ENCODE measurements at places on chromosomes 7 and 10.

- DNase-seq = no peak
Observed at GRCh38 chr10:71666639-71667386, 52.8 kb downstream of the C10orf105 start.

- DNase-seq = no peak
Observed at GRCh38 chr7:28405662-28406061, 6.7 kb upstream of the CREB5 start.

DNA sequence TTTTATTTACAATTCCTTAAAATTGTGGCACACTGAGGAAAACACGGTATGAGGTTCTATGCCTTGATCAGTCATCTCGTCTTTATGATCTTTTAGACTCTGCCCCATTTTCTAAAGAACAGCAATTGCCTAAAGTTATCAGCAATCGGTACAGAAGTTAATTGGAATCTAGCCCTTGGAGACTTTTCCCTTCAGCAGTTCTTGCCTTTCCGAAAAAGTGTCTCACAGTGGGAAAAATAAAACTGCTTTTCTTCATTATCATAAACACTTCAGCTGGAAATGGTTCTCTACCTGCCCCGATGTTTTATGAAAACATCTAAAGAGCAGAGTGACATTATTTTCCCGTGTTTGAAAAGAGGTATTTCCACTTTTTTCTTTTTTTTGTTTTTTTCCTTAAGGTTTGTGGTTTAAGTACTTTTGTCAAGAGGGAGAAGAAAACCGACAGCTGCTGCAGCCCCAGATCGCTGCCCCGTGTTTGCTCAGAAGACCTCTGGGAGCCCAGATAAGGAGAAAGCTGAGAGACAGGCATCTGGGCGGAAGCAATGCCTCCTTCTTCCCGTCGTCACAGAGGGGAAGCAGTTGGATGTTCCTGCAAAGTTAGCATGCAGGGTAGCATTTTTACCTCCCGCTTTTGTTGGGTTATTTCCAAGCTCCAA is 149.7 kb downstream of the FRMD4A start:
- no peak for DNase-seq

DNA sequence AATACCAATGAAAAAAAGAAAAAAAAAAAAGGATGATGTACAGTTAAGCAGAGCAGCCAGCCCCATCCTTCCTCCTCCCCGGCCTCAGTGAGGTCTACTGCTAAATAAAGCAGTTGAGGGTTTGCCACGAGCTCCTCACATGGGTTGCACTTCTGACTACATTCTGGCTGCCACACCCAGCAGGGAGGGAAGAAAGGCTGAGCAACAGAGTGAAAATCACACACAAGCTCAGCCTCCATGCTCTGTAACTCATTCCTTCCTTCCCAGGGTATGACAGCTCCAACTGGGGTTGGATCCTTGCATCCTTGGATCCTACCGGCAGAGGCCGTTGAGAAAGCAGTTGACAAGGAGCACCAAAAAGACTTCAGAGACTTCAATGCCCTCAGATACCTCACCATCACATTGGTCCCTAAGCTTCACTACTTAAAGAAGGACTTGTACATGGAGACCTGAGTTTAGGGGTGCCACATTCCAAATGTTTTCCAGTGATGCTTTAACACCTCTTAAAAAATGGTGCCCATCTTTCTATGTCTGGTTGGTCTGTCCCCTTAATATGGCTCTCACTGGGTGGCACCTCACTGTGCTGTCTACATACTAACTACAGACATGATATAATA is 52.9 kb upstream of the PIK3CG start:
- no peak for DNase-seq

GRCh38 chr7:12827219-12827821 is 139.9 kb downstream of the ARL4A start:
- no peak for DNase-seq

- DNase-seq = no peak
Observed at GRCh38 chr10:35202050-35202449, 75.4 kb downstream of the CREM start.

GRCh38 chr7:121159553-121159952 is 169.2 kb upstream of the WNT16 start:
- DNase-seq = no peak

- no peak for DNase-seq
Observed at GRCh38 chr7:118080947-118081346, 103.0 kb upstream of the LSM8 start.

- peak; percentile 28 for DNase-seq
Observed at GRCh38 chr10:114694752-114695151, 36.7 kb upstream of the ABLIM1 start.

DNA sequence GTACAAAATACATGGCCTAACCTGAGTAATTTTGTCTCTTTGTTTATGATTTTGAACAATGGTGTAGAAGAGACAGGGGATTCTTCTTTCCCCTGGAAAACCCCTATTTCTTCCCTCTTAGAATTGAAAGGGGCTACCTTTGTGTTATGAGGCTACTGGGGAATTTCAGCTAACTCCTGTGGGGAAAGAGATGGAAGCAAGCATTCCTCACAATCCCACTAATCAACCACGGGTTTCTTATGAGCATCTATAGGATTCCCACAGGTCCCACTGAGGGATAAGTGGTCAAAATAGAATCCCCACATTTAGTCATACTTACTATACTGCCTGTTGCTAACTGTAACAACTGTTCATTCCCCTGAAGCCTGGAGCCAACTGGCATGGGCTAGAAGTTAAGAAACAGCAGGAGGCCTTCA is 32.2 kb upstream of the ITGB8 start:
- no peak for DNase-seq

DNA sequence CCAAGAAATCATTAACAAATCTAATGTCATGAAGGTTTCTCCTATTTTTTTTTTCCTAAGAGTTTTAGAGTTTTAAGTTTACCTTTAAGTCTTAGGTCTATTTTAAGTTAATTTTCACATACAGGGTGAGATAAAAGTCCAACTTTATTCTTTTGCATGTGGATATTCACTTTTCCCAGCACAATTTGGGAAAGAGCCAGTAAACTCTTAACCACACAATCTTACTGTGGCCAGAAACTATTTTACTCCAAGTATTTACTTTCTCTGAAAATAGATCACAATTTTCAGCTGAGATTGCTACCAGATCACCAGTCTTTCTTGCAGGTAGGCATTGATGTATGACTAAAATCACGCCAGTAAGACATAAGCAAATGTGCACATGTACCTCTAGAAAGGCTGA is 728.5 kb downstream of the TNS3 start:
- DNase-seq = no peak

- no peak for DNase-seq
Observed at GRCh38 chr7:52340067-52340466, 695.4 kb upstream of the POM121L12 start.

DNA sequence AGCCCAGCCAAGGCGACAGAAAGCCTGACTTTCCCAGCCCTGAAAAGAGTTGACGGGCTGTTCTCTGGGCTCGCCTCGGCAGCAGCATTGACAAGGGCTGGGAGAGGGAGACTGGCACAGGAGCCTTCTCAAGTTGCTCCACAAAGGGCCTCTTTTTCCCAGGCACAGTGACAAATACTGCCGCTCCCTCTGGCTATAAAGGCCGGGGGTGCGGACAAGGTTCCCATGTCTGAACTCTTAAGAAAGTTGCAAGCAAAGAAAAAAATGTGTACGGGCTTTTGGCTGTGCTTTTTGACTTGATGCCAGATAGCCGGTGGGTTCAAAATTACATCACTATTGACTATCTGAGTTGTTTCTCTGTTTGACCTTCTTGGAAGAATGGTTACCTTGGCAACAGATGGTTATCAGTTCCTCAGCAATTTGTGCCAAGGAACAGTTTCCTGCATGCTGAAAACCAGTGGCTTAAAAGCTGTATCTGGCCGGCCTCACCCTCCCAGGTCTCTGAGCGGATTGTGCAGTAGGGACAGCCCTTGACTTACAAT is 115.9 kb upstream of the EEPD1 start:
- DNase-seq = peak; percentile 5

DNA sequence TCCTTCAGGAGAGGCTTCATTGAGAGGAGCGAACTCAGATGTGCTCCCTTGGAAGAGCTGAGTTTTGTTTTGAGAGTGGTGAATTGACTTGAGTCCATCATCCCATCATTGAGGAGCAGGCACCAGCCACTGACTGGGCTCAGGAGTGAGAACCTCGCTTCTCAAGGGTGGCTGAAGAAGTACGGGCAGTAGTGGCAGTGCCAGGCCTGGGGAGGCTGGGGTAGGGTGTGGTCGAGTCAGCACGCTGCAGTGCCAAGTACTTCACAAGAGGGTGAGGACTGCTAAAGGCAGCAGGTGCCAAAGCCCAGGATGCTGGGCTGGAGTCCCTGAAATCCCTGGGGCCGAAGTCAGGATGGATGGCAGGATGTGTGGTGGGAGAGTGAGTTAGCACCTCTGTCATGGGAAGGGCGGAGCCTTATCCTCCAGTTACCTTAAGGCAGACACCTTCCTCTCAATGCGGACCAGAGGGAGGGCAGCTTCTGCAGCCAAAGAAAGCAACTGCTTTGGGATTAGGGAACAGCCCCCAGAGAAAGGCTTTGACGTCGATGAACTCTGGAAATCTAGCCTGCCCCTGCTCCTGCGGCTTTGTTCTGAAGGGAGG is 210.3 kb downstream of the CAMK1D start:
- DNase-seq = no peak

GRCh38 chr10:103772096-103772845 is 83.1 kb downstream of the SH3PXD2A start:
- DNase-seq = no peak

- no peak for DNase-seq
Observed at GRCh38 chr7:144524271-144524670, 120.8 kb upstream of the NOBOX start.

DNA sequence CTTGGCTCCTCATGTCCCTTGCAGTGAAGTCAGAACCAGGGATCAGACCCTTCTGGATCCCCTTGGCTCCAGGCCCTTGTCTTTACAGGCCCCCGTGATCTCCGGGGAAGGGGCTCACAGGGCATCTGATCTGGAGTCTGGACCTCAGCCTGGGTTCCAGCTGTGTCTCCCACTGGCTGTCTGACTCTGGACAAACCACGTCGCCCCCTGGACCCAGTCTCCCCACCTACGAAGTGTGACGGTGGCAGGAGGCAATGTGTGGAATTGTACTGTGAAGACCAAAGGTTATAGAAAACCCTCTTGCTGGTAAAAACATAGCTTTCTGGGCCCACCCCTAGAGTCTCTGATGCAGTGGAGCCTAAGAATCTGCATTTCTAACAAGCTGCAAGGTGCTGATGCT is 15.5 kb upstream of the C10orf71 start:
- no peak for DNase-seq

GRCh38 chr10:98513704-98514103 is 67.0 kb upstream of the HPS1 start:
- DNase-seq = no peak

DNA sequence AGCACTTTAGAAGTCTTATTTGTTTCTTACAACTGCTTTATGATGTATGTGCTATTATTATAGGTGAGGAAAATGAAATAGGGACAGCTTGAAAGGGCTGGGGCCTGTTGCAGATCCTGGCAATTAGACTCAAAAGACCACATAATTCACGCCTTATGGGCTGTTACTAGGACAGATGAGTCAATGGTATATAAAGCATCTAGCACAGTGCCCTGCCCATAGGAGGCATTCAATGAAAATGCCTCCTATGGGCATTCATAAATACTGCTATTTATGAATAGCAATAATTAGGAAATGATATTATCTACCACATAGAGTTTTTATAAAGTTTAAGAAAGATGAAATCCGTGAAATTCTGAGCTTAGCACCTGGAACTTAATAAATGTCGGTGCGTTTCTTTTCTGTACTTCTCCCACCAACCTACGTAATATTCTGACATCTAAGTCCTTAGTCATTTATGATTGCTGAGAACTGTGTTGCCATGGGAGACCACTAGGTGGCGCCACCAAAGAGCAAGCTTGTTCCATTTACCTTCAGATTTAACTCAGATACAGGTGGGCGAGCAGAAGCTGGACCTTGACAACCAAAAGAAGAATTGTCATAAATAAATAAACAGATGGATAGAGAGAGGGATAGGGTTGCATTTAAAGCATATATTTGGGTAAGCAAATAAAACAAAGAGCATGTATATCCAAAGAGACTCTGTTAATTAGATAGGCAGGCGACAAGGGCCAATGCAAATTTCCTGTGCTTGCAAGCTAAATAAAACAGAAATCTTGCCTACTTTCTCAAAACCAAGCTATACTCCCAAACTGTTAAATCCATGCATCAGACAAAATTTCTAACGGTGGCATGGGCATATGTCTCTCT is 699.9 kb downstream of the INHBA start:
- peak; percentile 12 for DNase-seq

- no peak for DNase-seq
Observed at GRCh38 chr7:140888087-140888486, 36.6 kb downstream of the BRAF start.

DNA sequence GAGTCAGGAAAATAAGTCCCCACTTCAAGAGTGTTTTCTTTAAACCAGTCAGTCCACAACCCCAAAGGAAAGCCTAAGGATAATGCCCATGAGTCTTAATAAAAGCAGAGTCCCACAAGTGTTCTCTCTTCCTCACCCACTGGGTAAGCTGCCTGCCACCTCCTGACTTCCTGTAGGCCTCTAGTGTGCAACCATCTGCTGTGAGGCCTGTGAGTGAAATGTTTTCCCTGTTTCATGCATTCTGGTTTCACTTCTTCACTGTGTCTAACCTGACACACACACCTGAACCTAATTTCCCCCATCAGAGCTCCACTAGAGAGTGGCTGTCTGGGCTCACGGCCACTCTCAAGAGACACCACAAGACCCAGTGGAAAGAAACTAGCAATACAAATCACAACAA is 38.9 kb upstream of the GDF10 start:
- DNase-seq = no peak

DNA sequence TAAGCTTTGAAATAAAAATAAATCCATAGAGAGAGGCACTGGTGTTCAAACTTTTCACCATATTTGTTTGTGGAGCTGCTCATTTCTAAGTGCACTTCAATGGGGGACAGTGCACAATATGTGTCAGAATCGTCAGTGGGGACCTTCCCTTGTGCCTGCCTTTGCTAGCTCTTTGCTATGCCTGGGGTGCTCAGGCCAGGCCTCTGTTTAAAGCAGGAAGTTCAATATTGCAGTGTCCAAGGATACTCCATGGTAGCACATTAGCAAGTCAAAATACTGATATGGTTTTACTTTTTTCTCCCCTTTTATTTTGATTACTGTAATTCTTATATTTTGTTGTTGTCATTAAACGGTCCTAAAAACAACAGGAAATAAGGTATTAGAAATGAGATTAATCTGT is 113.4 kb downstream of the POU6F2 start:
- DNase-seq = no peak

- DNase-seq = no peak
Observed at GRCh38 chr7:110544194-110544593, 546.7 kb upstream of the LRRN3 start.

Measured in AML-193 (cell line).